ENCODE measurements at places on chromosomes 5 and 9. TPM values are rescaled to one million over a fixed set of nuclear protein-coding genes. Genes with fewer than 3 reads are reported as not detected.

GRCh38 chr5:13540168-13540750 is 404.2 kb downstream of the DNAH5 start:
- no peaks in the 10 kb centered on the region for H3K4me1 ChIP-seq
- no peak for DNase-seq
- H3K4me3 ChIP-seq, result no peak overlapping the region
- H3K27me3 ChIP-seq, result no peaks in the 10 kb centered on the region

- no peak for DNase-seq
- H3K27ac ChIP-seq, result no peak overlapping the region
- no peaks in the 10 kb centered on the region for H3K36me3 ChIP-seq
- no peak overlapping the region for H3K4me3 ChIP-seq
- no peaks in the 10 kb centered on the region for H3K4me1 ChIP-seq
These were observed 302.7 kb downstream of the PLK2 start for GRCh38 chr5:58156973-58157701.

DNA sequence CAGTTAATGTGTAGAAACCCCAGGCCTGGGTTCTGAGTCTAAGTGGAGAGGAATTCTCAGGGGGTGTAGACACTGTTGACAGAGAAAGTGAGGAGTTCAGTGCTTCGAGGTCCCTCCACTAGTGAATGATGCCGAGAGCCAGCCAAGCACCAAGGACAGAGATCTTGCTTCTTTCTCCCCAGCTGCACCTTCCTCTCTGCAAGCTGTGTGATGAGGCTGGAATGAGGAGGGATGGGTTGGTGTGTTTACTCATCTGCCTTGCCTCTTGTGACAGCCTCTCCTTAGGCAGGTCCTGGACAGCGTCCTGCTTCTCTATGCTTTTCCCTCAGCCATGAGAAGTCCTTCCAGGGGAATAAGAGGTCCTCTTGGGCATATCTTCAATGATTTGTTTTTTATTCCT is 35.3 kb downstream of the HNRNPH1 start:
- H3K27me3 ChIP-seq, result no peaks in the 10 kb centered on the region
- H3K36me3 ChIP-seq, result peaks cover 60% of the 10 kb centered on the region
- H3K4me3 ChIP-seq, result no peak overlapping the region
- H3K4me1 ChIP-seq, result no peaks in the 10 kb centered on the region
- DNase-seq, result no peak

The FOXD4 gene
- total RNA-seq, result 1.0 TPM

- H3K27ac ChIP-seq, result no peak overlapping the region
- H3K4me1 ChIP-seq, result no peaks in the 10 kb centered on the region
- H3K27me3 ChIP-seq, result no peaks in the 10 kb centered on the region
- no peak overlapping the region for H3K4me3 ChIP-seq
These were observed 390.8 kb downstream of the DTWD2 start for GRCh38 chr5:118597543-118597942.

GRCh38 chr9:130539420-130540223 is 39.8 kb upstream of the FUBP3 start:
- no peak overlapping the region for H3K27ac ChIP-seq
- H3K36me3 ChIP-seq, result no peaks in the 10 kb centered on the region
- no peak overlapping the region for H3K4me3 ChIP-seq
- H3K27me3 ChIP-seq, result no peaks in the 10 kb centered on the region
- DNase-seq, result no peak

GRCh38 chr5:68953231-68953874 is 140.5 kb upstream of the SLC30A5 start:
- no peak overlapping the region for H3K27ac ChIP-seq
- no peaks in the 10 kb centered on the region for H3K36me3 ChIP-seq
- no peak overlapping the region for H3K4me3 ChIP-seq
- no peak for DNase-seq
- no peaks in the 10 kb centered on the region for H3K4me1 ChIP-seq

DNA sequence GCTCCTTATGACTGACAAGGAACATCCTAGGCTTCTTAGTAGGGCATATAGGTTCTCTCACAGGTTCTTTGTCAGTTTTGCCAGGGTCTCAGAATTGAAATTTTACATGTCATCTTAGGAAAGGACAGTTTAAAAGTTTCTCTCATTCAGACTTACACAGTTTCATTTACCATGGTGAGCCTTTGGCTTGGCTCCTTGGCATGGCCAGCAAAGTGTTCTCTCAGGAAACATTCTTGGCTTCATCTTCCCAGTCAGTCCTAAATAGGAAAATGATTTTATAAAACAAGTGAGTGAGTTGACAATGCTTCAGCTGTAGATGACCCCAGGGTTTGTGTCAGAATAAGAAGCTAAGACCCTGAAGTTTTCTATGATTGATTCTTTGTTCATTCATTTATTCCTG is 191.6 kb downstream of the PCSK5 start:
- no peak for DNase-seq
- no peak overlapping the region for H3K4me3 ChIP-seq
- no peaks in the 10 kb centered on the region for H3K27me3 ChIP-seq
- H3K4me1 ChIP-seq, result no peaks in the 10 kb centered on the region
